ENCODE measurements at places on chromosomes 6 and 20.

DNA sequence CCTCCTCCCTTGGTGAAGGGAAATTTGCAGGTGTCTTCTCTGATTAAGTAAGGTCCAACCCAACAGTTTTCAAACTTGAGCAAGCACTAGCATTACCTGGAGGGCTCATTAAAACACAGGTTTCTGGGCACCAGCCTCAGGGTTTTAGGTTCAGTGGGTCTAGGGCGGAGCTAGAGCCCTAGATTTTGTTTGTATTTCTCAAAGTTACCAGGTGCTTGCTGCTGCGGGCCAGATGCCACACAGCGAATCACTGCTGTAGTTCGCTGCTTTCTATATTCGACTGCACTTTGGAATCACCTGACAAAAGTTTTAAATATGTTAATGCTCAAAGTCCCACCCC lies 869 bp downstream of the COL21A1 start:
- DNase-seq, result no peak

DNA sequence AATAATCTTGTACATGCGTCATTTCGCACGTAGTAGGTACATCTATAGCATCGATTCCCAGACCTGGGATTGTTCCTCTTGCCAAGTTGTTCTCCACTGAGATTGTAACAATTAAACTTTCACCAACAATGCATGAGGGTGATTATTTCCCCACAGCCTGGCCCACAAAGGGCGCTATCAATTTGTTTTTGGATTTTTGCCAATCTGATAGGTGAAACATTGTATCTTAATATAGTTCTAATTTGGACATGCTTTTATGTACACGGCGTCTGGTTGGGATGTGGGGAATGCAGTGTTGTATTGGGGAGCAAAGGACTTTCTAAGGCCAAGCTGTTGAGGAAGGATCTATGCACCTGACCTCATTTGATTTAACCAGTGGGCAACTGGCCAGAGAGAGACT lies 59.5 kb downstream of the VEGFA start:
- peak; percentile 60 for DNase-seq

DNA sequence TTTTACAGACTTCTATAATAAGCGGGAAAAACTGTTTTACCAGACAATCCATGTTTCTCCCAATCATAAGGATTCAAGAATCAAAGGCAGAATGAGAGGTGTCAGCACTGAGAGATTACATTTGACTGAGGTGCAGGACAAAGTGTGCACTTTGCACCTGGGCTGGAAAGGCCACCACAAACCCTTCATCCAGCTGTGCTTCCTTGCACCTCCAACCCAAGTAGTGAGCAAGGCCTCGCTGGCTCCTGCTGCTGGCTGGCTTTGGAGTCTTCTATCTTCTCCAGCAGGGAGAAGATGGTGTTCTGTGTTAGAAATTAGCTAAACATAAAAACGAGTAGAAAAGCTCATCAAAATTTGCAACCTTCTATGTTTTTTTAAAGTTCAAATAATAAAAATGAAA lies 77.7 kb downstream of the CHD6 start:
- DNase-seq, result no peak

DNA sequence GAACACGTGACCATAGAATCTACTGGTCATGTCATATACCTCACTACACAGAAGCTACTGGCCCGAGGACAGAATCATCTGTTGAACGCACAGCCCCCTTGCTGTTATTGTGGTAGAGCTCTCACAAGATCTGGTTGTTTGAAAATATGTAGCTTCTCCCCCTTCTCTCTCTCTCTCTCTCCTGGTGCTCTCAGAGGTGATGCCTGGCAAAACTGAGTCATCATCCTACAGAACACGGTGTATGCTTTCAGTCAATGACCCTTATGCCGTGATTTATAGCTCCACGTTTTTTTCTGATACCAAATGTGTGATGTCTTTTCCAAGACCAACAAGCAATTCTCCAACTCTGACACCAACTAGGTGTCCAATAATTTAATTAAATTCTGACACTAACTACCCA lies 13.0 kb upstream of the RBM24 start:
- DNase-seq, result no peak

GRCh38 chr6:53464483-53464882 lies 80.4 kb downstream of the GCLC start:
- no peak for DNase-seq

DNA sequence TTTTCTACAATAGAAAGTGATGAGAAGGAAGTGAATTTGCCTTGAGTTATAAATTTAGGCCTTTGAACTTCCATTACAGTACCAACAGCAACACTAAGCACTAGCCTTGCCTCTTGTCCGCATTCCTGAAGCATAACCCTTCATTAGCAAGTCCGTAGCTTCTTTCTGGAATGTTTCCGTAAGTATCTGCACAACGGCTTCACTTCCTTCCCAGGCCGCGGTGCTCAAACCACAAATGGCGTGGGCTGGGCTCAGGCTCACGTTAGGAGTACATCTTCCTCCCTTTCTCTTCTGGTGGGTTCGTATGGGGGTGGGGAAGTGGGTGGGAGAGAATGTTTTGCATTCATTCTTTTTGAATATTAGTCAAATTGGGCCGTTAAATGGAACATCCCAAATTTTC lies 193.8 kb upstream of the SNX9 start:
- no peak for DNase-seq

DNA sequence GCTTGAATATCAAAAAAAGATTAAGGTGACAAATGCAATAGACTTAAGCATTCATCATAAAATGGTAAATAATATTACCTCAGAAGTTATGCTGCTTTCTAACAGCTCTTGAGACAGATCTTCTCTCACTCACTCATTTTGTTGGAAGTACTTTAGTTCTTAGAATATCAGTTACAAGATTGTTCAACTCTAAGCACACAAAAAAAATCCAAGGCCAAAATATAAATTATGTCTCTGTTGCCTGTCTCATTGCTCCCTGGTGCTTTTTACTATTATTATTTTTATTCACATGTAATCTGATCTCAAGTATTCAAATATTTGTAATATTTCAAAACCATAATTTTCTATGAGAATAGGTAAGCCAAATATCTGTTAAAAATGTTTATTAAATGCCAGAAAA lies 259.4 kb upstream of the HSF2 start:
- DNase-seq, result no peak

GRCh38 chr6:41682497-41683272 lies 44.4 kb downstream of the MDFI start:
- DNase-seq, result peak; percentile 74

- no peak for DNase-seq
Measured at GRCh38 chr6:8446391-8446790, 11.0 kb upstream of the SLC35B3 start.

GRCh38 chr6:15874821-15875220 lies 212.0 kb upstream of the DTNBP1 start:
- DNase-seq, result no peak

- no peak for DNase-seq
Measured at GRCh38 chr6:147615659-147616456, 107.4 kb downstream of the SAMD5 start.
